ENCODE measurements at places on chromosomes 2 and 18.

DNA sequence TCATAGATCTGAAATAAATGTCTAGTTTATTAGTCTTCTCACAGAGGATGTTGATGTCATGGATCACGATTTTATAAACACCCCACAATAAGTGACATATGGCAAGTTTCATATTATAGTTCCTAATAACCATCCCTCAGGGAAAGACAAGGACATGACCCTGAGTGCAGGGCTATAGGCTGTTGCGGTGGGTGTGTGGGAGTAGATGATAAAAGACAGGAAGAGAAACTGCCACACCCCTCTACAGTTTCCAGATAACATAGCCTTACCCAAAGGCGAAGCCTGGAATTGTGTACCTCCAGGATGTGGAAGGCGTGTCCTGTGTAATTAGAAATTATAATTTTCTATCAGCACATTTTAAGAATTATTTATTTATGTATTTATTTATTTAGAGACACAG is 2.4 kb upstream of the NEDD4L start:
- no peak for DNase-seq

- DNase-seq, result no peak
These were observed 154.1 kb downstream of the BAZ2B start for GRCh38 chr2:159462201-159462785.

- no peak for DNase-seq
These were observed 27.3 kb downstream of the ANXA4 start for GRCh38 chr2:69769272-69769671.

- DNase-seq, result no peak
These were observed 42.0 kb upstream of the UBE2E3 start for GRCh38 chr2:180938451-180938850.

DNA sequence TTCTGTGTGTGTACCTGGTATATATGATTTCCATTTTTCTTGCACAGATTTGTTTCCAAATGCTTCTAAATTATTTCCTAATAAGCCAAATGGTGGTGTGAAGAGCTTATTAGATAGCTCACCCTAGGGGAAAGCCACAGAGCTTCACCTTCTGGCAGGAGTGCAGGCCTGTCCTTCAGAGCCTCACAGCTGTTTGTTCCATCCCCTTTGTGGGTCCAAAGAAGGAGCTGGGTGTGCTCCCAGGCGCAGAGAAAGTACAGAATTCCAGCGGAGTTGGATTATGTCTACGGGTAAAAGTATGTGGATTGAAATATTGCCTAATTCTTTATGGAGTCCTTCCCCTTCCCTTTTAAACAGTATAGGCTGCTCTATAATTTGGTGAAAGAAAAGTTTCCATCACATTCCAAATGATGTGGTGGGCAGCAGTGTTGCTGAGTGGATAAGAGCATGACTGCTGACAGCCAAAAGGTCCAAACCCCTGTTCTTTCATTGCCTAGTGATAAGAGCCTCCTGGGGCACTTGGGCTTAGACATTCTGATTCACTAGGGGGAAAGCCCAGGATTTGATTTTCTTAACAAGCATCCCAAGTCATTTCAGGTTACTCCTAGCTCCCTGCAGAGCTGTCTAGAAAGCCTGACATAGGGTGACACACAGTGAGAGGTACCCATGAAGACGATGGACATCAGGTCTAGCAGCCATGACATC is 86.6 kb downstream of the WDSUB1 start:
- DNase-seq, result no peak

GRCh38 chr2:71786291-71787107 is 333.1 kb downstream of the DYSF start:
- no peak for DNase-seq

- no peak for DNase-seq
These were observed 57.6 kb upstream of the NOSTRIN start for GRCh38 chr2:168744844-168745243.

DNA sequence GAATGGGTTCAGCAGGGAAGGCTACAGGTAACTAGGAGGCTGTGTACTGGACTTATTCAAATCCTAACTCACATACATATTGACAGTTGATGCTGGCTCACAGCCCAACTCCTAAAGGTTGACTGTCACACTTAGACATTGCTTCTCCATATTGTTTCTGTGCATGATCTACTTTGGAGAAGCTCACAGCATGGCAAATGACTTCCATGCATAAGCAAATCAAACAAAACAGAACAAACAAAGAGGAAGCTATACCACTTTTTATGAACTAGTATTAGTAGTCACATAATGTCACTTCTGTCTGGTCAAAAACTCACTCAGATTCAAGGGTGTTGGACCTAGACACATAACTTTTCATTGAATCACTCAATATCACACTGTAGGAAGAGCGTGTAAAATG is 43.8 kb upstream of the CDH19 start:
- no peak for DNase-seq

GRCh38 chr2:141499123-141499522 is 631.7 kb downstream of the LRP1B start:
- no peak for DNase-seq

DNA sequence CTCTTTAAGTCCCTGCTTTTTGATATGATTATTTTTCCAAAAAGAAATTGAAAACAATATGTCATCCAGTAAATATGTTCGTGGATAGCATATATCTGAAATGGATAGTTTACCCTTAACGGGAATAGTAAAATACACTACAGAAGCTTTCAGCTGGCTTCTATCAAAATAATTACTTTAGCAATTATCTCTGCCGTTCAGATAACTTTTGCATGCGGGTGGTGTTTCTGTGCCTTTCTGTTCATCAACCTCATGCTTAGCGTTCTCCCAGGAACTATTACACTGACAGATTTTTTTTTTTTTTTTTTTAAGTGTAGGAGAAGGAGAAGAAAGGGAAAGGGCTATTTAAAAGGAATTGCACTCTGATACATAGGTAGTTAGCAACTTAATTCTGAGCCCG is 53.6 kb downstream of the TSHZ1 start:
- DNase-seq, result no peak

DNA sequence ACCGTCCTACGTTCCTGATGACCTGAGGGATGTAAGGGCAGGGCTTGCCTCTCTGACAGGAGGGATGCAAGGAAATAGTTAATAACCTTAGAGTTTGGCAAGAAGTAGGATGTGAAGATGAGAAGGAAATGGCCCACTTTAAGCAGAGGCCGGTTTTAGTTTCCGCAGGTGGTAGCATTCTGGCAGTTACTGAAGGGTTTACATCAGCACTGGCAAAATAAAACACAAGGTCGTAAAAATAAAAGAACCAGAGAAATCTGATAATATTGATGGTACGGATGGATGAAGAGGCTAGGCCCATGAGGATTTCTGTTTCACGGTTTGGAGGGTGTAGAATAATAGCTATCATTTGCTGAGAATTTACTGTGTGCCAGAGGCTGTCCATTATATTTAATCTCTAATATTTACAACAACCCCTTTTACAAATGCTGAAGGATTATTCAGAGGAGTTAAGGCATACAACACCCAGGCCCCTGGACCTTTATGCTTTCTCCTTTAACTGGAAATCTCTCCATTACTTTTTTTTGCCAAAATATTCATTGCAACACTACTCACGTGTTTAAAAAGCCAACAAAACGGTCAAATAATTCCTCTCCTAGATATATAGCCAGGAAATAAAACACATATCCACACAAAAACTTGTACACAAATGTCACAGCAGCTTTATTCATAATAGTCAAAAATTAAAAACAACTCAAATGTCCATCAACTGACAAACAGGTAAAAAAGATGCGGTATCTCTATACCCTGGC is 28.5 kb downstream of the DAPL1 start:
- DNase-seq, result no peak

DNA sequence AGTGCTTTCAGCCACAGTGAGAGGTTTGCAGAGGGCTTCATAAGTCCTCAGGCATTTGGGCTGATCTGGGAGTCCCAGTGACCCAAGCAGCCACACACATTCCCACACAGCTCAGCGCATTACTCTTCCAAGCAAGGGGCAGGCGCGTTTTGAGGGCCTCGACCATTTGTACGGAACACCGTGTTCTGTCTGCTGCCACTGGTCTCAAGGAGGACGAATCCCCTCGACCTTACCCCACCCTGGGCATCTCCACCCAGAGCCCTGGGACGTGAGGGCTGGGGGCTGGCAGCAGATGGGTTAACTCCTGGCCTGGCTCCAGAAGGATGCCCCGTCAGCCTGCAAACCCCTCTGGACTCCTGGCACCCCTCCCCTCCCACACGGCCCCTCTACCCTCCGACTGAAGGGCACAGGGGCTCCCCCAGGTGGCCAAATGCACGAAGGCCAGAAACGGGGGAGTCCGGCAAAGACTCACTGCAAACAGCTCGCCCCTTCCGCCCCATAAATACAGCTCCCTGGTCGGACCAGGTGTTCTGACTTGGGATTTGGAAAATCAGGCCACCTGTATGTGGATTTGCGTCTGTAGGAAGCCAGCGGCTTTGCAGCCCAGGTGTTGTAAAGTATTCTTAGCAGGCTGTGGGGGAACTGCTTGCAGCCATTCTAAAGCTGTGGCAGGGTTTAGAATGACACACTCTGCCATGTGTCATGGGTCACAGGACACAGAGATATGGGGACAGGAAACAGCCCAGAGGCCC is 33.6 kb upstream of the PTMA start:
- peak; percentile 52 for DNase-seq

GRCh38 chr2:51812138-51812866 is 780.4 kb upstream of the NRXN1 start:
- no peak for DNase-seq

GRCh38 chr18:77403969-77404535 is 154.4 kb downstream of the GALR1 start:
- DNase-seq, result no peak

DNA sequence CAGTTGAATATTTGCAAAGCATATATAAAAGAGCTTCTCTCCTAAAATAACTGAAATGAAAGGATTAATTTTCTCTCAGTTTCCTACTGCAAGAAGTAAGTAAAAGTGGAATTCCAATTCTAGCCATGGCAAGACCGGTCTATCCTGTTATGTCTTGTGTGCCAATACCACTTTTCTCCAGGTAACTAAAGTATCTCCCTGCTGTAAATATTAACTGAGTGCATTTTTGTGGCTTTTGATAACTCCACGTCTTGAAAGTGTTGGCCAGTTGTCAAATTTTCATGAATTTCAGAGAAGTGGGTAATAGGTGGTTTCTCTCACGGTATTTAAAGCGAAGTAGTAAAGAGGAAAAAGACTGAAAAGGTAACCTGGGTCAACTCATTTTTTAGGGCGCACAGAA is 225.9 kb downstream of the NEDD4L start:
- no peak for DNase-seq

DNA sequence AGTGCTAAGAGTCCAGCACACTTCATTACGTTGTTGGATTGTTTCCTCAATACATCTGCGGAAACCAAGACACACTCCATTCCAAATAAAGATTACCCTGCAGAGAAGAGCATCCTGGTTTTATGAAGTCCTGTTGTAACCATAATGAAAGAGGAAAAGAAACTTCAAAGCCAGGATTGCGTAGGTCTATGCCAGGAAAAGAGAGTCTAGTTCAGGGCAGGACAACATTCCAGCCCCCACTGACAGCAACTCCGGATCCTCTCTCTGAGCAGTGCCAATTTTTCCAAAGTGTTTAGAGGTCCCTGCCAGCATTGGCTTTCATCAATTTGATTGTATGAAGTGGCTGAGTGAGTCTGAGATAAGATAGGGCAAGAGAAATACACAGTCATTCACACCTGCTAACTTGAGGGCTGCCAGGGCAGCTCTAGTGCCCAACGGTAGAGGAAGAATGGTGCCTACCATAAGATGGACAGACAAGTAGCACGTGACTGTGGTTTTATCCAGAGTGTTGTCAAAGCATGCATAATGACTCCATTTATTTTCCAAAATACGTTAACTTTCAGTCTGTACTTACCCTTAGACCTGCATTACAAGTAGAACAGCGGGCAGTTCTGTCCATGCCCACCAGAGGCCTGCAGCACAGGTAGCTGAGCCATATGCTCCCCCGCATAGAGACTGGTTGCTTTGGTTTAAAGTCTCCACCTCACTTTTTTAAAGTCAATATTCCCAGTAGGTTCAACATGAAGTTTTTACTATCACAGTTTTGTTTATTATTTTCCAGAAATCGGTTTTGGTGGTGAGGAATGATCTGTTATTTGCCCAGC is 23.7 kb downstream of the PIEZO2 start:
- DNase-seq, result no peak

GRCh38 chr18:56919190-56919589 is 227.7 kb upstream of the BOD1L2 start:
- no peak for DNase-seq

GRCh38 chr2:157257312-157258252 is at the start of gene GALNT5:
TSS of gene GALNT5 (plus strand) at chr2:157257705. CDS start at chr2:157258083, 378 bp downstream.
- no peak for DNase-seq

DNA sequence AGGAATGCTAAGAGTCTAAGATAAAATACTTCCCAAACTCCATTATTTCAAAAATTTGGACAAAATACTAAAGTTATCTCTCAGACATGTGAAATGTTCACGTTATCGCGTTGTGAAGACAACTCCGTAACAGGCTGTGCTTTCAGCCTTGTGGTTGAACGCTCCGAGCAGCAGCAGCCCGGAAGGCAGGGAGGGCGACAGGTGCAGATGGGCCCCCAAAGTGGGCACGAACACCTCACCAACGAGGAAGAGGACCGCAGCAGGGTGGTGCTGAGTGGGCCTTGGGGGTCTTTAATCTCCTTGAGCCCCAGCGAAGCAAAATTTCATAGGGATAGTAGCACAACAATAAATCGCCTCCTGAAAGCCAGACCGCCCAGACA is 1.0 kb upstream of the FAM110C start:
- DNase-seq, result no peak

- DNase-seq, result no peak
These were observed 144.3 kb upstream of the ZFP36L2 start for GRCh38 chr2:43370705-43371104.

GRCh38 chr18:58418361-58418760 is 210.5 kb downstream of the ALPK2 start:
- DNase-seq, result no peak

GRCh38 chr2:102801098-102801718 is 39.4 kb downstream of the TMEM182 start:
- DNase-seq, result no peak

DNA sequence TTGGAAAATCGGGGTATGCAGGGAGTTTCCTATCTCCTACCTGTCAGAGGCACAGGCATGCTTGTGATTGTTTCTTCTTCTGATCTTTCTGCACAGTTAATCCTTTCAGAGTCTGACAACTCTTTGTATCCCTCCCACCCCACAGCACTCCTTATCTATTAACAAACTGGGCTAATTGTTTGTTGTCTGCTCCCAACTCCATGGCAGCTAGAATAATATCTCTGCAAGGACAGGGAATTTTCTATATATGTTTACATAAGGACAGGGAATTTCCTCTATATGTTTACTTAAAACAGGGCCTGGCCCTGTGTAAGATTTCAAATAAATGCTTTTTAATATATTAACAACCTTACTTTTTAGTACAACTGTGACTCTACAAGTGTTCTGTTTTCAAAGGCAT is 36.0 kb upstream of the VRK2 start:
- no peak for DNase-seq

- DNase-seq, result no peak
These were observed 7.9 kb upstream of the THUMPD2 start for GRCh38 chr2:39786761-39787522.

- DNase-seq, result no peak
These were observed 11.2 kb upstream of the CXXC1 start for GRCh38 chr18:50298443-50299284.

DNA sequence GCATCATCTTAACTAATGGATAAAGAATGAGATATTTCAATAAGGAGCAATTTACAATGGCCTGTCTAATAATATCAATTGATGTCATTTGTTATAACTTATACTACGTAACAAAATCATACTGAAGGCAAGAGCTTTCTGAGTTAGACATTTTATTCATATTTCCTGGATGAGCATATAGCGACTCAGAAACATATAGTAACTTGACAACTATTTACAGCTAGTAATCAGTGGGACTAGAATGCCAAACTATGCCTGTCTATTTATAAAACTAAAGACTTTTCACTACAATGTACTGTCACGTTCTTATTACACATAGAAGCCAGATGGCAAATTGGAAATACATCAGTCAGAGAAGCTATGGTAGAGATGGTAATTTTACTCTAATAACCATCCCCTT is 766.2 kb upstream of the TMEFF2 start:
- DNase-seq, result no peak

All from amygdala (tissue), 56 donors.